ENCODE measurements at places on chromosomes 11 and 22.

DNA sequence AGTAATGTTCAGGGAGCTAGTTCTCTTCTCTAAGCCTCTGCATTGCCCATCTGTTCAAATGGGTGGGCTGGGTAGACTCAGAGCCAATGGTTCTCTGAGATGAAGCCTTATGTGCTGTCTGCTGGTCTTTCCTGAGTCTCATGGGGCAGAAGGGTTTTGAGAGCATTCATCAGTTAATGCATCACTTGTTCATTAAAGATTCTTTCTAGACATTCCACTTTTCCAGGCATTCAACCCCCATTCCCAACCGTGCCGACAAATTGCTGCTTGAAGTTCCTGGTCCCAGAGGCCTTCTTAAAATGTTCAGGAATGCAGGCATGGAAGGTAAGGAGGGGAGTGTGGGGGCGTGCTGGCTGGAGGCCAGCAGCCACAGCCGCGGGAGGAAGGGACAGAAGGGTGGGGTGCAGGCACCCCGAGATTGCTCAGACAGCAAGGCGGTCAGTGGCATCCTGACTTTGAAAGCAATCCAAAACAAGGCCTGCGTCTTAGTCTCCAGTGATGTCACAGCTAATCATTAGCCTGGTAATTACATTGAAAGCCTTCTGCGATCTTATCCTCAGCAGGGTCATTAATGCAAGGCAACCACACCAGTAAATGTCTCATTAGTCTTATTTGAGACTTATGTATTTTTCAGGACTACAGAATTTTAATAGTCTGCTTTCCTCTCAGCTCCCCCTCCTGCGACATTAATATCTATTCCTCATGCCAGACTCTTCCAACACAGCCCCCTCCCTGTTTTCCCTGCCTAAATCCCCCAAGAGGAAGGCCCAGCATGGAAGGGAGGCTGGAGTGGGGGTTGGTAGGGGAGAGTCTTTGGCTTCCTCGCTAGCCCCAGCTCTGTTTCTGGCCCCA lies 328.8 kb downstream of the MIAT start:
- no peak for DNase-seq

GRCh38 chr11:9853929-9854552 lies 190.2 kb downstream of the SWAP70 start:
- DNase-seq = no peak

GRCh38 chr11:22340701-22341587 lies 2.8 kb downstream of the SLC17A6 start:
- no peak for DNase-seq

GRCh38 chr22:31133911-31134310 lies 6.4 kb downstream of the PLA2G3 start:
- DNase-seq = no peak

DNA sequence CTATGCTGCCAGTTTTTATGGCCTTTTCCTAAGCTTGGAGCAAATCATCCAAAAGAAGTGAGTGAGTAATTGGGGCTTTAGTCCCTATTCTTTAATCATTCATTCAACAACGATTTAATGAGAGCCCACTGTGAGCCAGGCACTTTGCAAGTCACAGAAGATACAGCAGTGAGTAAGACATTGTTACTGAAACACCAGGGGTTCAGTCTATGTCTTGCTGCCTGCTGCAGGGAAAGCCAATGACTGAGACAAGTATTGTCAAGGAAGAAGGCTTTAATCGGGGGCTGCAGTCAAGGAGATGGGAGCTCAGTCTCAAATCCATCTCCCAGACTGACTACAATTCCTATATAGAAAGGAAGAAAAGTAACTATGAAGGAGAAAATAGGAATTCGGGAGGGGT lies 228.3 kb downstream of the FAM181B start:
- DNase-seq = no peak

DNA sequence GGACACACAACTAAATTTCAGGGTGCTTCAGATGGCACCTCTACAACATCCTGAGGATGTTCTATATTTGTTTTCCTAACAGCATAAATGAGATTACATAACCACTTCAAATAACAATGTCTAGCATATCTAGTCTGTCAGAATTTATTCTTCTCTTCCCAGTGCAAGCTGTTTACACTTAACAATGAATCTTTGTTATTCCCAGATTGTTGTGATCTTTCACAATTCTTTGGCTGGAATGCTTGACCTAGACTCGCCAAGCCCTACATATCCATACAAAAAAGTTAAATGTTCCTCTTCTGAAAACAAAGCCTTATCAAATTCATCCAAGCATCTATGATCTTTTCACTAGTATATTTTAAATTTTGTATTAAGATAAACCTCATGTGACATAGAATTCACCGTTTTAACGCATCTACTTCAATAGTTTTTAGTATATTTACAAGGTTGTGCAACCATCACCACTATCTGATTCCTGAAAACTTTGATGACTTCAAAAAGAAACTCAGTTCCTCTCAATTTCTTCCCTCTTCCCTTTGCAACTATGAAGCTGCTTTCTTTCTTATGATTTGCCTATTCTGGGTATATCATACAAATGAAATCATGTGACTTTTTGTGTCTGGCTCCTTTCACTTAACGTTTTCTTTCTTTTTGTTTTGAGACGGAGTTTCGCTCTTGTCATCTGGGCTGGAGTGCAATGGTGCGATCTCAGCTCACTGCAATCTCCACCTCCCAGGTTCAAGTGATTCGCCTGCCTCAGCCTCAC lies 61.7 kb upstream of the CHRNA10 start:
- no peak for DNase-seq

DNA sequence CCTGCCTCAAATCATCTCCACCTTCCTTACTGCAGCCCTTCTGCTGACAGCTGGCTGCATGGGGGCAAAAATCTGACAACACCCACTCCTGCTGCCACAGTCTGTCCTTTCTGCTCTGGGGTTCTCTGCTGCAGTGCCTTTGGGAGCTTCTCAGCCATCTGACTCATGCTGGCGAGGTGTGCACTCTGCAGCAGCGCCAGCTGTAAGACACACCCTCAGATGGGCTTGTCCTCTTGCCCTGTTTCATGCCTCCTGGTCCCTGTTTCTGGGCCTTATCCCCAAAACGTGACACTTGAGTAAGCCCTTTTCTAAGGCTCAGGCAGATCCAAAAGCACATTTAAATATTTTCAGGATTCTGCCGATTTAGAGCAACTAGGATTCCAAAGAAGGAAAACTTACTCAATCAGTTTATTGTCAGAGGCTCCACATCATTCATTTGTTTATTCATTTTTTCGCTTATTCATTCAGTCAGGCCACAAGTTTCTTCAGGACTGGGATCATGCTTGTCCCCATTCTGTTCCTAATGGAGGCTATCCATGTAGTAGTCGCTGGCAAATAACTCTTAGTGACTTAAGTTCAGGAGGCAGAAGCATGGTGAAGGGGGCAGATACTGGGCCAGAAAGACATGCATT lies 60.2 kb downstream of the SMIM38 start:
- DNase-seq = peak; percentile 72

DNA sequence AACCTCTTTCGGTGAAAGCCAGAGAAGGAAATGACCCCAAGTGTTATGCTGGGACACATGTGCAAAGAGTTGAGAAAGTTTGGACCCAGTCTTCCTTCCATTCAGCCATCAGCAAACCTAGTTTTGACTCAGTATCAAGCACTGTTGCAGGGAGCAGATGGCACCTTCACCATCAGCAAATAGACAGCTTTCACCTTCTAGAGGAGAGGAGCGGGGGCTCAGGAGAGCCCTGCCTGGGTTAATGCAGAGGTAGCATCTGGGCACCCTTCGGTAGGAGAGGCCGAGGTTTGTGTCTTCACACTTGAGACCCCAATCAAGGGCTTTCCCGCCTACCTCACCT lies 16.2 kb upstream of the MFRP start:
- DNase-seq = no peak

DNA sequence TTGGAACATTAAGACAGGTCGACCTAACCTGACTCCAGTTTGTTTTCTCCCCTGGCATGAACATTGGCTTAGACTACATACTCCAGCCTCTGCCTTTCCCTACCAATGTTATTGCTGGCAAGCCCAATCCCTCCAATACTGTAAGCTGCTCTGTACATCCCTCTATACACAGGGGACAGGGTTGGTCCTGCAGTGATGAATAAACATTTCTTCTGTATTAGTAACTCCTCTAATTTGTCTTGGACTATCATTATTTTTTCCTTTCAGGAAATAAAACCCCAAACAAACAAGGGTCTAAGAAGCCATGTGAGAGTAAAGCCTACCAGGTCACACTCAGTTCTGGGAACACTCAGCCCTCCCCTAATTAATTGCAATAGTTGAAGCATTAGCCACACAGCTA lies 35.1 kb upstream of the FJX1 start:
- DNase-seq = no peak

GRCh38 chr22:37654563-37655251 lies 3.8 kb upstream of the PDXP start:
- no peak for DNase-seq

DNA sequence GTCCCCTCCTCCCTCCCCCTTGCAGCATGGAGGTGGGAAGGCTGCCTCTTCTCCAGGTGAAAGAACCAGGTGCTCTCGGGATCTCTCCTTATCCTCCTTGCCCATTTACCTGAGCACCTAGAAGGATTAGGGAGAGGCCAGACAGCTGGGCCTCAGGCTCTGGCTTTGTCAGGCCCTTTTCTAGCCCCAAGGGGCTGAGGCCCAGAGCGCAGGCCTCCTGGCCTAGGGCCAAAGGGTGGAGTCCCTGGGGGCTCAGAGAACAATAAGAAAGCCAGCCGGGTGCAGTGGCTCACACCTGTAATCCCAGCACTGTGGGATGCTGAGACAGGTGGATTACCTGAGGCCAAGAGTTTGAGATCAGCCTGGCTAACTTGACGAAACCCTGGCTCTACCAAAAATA lies 5.4 kb upstream of the TTLL1 start:
- DNase-seq = no peak

DNA sequence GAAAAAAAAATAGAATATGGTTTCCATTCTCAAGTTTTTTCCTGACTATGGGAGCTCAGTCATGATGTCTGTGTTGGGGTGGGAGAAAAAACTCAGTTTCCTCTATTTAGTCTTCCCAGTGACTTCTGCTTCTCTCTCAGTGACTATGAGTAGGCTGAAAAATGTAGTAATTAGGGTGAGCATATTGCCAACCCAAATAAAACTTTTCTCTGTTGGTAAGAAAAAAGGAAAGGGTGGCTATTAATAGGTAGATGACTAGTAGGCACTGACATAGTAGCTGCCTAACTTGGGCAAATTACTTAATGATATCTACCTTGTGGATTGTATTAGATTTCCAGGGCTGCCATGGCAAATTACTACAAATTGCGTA lies 34.2 kb upstream of the BIRC3 start:
- DNase-seq = no peak

DNA sequence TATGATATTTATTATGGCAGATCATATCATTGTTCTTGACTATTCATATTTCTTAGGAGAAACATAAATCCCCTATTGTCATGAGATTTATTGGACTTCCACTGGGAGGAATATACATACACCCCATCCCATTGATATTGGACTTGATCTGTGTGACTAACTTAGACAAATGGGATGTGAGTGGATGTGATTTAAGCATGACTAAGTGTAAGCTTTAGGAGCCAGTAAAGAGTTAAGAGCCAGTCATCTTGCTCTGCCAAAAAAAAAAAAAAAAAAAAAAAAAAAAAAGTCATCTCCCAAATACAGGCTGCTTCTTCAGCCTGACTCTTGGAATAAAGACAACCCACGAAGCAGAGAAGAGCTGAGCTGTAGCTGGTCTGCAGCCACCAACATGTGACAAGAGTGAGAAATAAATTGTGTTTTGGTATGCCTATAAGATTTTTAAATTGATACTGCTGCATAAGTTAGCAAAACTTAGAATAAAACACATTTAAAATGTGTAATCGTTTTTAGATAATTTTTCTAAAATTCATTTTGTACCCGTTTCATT lies 595.0 kb upstream of the LRRC4C start:
- no peak for DNase-seq

DNA sequence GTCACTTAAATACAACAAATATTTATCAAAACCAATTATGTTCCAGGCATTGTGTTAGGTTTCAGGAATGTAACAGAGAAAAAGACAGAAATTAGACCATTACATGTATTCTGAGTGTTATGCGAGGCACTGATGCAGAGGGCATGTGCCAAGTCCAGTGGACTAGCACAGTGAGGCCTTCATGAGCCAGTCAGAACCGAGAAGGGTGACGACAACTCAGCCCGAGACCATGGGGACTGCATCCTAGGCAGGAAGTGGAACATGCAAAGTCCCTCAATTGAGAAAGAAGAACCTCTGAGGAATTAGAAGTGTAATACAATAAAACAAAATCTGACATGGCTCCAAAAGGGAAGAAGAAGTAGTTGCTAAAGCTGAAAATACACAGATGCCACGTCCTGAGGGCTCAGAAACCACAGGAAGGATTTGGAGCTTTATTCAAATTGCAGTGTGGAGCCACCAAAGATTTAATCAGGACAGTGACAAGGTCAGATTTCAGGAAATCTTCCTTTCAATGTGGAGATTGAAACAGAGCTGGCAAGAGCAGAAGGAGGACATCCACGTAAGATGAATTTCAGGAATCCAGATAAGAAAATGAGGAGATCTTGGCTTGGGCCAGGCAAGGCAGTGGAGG lies 529.6 kb downstream of the NTM start:
- no peak for DNase-seq

DNA sequence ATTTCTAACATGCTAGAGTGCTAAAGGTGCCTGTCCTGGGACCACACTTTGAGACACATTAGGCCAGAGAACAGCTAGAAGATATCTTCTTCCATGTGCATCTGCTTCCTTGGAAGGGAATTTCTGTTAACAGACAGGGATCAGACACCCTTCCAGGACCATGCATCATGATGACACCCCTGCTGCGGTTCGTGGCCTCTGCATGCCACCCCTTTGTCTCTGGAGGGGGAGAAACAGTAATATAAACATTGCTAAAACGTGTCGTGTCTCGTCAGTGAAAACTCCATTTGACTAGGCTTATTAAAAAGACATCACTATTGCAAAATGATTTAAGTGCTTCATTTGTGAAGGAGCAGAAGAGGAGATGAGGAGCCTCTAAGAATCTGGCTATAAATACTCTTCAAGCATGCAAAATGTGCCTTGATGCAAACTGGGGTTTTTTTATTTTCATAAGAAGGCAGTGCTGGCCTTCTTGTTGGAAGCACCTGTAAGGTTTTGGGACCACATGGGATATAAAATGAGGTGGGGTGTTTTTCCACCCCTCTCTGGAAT lies 141.6 kb downstream of the MYO18B start:
- DNase-seq = no peak

DNA sequence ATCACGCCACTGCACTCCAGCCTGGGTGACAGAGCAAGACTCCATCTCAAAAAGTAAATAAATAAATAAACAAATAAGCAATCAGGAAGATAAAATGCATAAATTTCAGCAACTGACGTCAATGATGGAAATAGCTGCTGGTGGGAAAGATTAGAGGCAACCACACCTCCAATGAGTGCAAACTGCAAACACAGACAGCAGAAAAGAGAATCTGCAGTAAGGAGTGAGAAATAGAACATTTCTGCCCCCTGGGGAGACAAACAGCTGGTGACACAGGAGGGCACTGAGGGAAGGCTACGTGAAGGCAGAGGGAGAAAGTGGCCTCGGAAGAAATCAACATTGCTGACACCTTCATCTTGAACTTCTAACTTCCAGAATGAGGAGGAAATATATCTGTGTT lies 6.5 kb downstream of the PI4KA start:
- DNase-seq = no peak

GRCh38 chr11:48018528-48019216 lies 38.3 kb downstream of the PTPRJ start:
- no peak for DNase-seq

Data from H54 (cell line).